Progenitor cell of endocrine pancreas (in vitro differentiated cells): ENCODE measurements at places on chromosomes 2 and 18.

GRCh38 chr2:138716183-138716582, 64.0 kb downstream of the NXPH2 start:
- no peak for DNase-seq

DNA sequence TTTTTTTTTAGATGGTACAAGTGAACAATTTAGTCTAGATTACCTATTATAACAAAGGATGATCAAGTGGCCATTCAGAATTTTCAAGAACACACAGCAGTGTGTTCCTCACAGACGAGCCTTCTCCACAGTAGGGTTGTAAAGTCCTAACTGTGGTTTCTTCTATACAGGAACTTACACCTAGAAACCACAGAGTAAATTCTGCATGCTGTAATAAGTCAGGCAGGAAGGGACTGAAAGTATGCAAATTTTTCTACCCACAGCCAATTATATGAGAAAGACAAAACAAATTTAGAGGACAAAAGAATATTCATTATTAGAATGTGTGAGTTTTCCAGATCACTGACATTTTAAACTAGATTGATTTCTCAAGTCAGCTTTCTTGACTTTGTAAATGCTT, 99.5 kb downstream of the RBMS1 start:
- DNase-seq: no peak

GRCh38 chr18:46408334-46408987, 248.6 kb downstream of the LOXHD1 start:
- DNase-seq: no peak

GRCh38 chr2:127226520-127227263, 6.6 kb upstream of the CYP27C1 start:
- DNase-seq: no peak

DNA sequence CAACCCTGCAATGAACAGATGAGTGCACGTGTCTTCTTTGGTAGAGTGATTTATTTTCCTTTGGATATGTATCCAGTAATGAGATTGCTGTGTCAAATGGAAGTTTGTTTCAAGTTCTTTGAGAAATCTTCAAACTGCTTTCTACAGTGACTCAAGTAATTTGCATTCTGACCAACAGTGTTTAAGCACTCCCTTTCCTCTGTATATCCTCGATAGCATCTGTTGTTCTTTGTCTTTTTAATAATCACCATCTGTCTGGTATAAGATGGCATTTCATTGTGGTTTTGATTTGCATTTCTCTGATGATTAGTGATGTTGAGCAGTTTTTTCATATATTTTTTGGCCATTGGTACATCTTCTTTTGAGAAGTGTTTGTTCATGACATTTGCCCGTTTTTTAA, 1608.3 kb upstream of the ZEB2 start:
- no peak for DNase-seq

GRCh38 chr2:11832531-11832930, 86.1 kb downstream of the LPIN1 start:
- no peak for DNase-seq

DNA sequence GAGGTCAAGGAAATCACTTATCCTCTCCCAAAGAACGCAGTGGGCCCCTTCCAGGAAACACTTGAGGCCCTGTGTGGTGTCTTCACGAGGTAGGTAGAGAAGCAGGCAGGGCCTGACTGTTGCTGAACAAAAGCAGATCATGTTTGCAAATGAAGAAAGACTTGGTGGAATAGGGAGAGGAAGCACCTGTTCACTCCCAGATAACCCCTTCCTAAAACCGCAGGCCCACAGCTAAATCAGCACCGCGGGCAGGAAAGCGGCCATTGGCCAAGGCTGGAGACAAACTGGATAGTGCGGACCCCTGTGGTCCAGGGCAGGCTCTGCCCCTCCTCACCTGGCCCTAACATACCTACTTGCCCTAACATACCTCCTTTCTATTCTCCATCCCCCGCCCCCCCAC, 64.9 kb upstream of the KLHL29 start:
- no peak for DNase-seq

DNA sequence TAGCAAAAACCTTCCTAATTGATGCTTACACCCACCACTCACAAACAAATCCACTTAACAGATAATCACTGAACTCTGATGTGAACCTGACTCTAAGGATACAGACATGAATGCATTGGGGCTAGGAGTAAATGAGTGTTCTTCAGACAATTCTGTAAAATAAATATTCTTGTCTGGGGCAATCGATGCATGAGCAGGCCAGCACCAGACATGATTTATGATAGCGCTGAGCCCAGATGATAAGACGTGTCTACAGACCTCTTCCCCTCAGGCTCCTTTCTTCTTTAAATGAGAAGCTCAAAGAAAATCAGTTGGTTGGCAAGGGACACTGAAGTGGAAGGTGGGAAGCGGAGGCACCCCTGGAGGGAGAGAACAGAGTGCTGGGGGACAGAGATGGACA, 27.3 kb upstream of the BIN1 start:
- no peak for DNase-seq

DNA sequence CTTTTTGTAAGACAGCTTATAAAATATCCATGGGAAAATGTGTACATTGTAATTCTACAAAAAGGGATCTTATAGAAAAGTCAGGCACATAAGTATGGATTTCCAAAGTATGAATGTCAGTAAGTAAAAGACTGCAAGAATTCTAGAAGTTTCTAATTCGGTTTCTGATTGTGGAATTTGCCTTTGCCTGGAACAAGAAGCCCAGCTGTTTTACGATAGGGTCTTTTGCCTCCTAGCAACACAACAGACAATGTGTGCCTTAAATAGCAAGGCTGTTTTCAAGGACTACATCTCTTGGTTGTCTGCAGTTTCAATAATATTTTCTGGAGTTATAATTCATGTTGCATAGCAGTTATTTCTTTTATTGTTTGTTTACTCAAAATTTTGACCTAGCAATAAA, 312.9 kb downstream of the MTX2 start:
- no peak for DNase-seq
